ENCODE measurements at places on chromosomes 12 and 14.

DNA sequence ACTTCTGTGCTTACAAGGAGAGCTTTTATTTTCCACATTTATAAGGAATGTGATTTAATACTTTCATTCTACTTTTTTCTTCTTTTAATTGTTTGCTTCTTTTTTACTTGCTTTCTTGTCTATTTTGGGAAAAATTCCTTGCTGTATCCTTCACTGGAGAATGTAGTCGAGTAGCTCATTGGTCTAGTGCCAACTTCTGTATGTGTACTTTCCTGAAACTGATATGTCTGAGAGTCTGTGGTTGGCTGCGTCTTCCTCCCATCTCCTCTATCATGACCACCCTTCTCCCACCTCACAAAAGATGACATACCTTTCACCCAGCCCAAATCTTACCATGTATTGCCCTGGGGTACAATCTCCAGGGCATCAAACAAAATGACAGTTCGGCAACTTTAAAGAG lies 51.8 kb downstream of the MSRB3 start:
- DNase-seq = no peak

GRCh38 chr12:66403746-66404145 lies 101.5 kb downstream of the HELB start:
- DNase-seq = peak; percentile 58

- peak; percentile 34 for DNase-seq
Observed at GRCh38 chr12:54601841-54602240, 13.4 kb upstream of the PPP1R1A start.

- DNase-seq = no peak
Observed at GRCh38 chr12:108312693-108313189, 26.4 kb downstream of the CMKLR1 start.

DNA sequence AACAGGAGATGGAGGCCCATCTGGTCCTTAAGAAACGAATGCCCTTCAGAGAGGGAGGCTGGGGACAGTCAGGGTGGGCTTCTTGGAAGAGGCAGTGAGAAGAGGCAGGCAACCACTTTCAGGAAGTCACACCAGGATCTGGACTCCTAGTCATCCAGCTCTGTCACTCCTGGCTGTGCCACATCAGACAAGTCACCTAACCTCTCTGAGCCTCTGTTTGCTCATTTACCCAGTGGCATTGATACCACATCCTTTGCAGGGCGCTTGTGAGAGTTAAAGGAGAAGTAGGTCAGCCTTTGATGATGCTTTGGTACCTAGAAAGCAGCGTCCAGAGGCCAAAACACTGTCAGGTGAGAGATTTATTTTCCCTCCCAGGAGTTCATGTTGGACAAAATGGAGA lies 11.1 kb downstream of the CCDC197 start:
- DNase-seq = no peak

DNA sequence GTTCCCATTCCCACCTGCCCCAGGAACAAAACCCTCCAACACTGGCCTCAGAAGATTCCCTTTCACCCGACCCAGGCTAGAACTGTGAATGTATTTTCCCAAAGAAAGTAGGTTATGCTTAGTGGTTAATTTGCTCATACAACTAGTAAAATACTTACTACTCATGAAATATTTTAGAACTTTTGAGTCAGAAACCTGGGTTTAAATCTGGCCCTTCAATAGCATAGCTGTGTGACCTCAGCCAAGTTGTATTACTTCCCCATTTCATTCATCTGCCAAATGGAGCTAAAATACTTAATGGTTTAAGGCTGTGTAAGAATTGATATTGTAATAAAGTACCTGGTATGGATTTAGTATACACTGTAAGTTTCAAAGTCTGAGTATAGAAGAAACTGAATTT lies 69.1 kb upstream of the DNM1L start:
- DNase-seq = no peak

GRCh38 chr12:133057446-133057845 lies 20.1 kb downstream of the ZNF84 start:
- no peak for DNase-seq

DNA sequence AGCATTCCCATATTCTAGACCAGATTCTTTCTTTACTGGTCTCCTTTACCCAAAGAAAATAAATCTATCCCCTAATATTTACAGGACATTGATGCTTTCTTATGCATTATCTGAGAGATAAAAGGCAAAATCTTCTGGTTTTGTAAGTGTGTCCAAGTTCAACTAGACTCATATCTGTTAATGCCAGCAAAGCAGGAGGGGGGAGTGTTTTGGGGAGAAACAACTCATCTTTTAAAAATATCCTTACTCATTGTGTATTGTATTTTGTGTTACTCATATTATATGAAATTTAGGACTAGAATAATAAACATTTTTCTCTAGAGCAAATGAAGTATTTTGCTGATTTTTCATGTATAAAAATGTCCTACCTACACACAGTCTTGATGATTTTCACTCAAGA lies 54.8 kb downstream of the SAMD4A start:
- DNase-seq = no peak

- no peak for DNase-seq
Observed at GRCh38 chr12:87444039-87444438, 585.2 kb downstream of the C12orf50 start.

DNA sequence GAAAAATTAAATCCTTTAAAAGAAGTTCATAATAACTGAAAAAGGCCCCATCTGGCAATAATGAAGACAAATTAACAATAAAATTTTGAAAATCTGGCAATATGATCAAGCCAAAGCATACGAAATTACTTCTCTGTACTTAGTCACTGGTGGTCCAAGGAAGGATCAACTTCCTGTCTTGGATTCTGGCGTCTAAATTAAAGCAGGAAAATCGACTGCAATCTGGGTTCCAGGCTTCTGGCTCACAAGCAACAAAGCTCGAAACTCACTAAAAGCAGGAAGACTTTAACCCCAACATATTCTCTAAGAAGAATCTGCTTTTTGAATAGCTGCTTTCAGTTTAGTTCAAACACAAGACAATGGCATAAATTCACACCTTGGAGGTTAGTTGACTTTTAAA lies 49.7 kb downstream of the LRIG3 start:
- DNase-seq = no peak

GRCh38 chr12:112096667-112097066 lies 11.9 kb downstream of the NAA25 start:
- no peak for DNase-seq

DNA sequence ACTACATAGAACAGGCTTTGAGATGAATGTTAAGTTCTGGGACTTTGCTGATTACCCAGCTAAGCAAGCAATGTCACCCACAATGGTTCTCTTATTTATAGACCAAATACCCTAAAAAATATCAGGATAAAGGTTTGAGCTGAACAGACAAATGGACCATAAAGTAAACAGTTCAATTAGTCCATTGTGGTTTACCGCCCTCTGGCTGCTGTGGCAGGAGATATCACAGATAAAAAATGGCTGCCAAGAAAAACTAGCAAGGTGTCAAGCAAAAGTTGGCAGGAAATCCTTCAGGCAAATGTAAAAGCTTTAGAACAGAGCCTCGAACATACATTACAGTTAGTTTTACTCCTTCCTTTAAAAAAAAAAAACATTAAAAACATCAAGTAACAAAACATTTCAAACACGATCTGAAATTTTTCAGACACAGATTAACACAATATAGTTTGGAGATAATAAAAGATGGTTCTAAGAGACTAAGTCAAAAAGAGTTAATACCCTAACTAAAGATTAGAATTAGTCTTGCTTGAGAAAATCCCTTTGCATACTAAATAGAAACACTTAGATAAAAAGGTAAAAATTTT lies 41.3 kb downstream of the MED13L start:
- DNase-seq = peak; percentile 66

DNA sequence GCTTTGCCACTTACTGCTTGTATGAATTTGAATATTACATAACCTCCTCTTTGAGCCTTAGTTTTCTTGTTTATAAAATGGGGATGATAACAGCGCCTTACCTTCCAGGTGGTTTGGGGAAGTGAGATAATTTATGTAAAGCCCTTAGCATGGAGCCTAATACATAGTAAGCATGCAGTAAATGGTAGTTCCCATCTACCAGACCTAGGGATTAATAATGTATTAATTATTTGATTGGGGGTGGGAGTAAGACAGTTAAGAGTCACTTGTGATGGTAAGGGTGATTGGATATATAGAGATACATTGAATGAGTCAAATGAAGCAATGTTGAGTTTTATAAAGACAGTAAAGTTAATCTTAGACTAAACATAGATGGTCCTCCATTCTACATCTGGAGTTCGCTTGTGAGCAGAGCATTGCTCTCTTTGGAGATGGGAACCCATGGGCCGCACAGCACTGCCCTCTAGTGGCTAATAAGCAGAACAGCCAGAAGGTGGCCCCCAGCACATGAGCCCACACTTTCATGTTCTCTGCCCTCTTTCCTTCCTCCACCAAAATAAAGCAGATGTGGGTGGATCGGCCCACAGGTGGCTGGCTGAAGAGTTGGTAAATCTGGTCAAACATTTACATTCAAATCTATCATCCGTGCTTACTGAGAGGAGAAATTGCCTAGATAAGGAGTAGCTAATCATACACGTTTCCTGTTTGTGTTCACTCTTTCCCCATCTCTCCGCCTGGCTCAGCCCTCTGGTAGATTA lies 26.5 kb upstream of the TAMALIN start:
- peak; percentile 85 for DNase-seq

DNA sequence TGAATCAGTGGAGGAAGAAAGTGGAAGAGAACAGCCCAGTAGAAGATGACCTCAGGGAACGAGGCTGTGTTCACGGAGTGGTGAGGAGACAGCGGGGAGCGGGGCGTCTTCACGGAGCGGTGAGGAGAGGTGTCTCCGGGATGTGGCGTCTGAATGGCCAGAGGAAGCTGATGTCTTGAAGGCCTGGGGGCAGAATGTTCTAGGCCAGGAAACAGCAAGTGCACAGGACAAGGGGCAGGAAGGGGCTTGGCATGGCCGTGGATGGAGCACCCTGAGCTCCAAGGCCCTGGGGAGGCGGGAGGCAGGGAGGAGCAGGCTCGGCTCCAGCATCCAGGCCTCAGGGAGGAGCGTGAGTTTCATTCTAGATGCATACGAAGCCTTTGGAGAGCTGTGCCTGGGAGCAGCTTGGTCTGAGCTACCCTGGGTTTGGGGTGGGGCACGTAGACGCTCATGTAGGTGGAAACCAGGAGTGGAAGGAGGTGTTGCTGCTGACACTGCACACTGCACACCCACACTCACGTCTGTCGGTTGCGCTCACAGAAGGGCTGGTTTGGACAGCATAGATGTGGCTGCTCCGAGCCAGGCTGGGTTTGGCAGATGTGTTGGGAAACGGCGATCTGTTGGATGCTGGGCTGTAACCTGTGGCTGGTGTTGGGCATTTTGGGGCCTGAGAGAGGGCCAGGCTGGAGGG lies 131.6 kb downstream of the ADGRD1 start:
- no peak for DNase-seq

GRCh38 chr12:21542403-21542802 lies 16.3 kb downstream of the SPX start:
- no peak for DNase-seq

Data from NAMALWA (cell line).